ENCODE measurements at places on chromosomes 3 and 15.
A peak's percentile ranks its signal among the peaks of the same experiment; 100 is the strongest.

DNA sequence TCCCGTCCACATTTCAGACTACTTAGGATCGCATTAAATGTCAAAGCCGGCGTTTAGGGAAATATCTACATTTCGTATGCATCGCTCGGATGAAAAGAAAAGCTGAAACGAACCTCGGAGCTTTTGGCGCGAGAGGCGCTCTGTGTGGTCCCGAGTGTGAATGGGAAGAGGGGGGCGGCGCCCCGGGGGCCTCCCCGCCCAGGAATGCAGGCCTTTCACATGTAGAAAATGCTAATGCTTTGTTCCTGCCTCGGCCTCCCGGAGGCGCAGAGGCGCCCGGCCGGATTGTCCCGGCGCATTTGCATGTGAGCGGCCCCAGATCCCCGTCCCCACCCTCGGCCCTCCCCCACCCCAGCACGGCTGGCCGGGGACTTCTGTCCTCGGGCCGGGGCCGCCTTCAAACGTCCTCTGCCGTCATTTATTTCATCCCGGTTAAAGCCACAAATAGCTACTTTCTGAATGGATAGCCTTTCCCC, 37.0 kb upstream of the TRIM71 start:
- peak; percentile 75 for DNase-seq

GRCh38 chr3:20769430-20769829, 583.4 kb upstream of the SGO1 start:
- DNase-seq: no peak

- DNase-seq: no peak
Measured at GRCh38 chr3:48553886-48554845, 2.4 kb downstream of the PFKFB4 start.

GRCh38 chr15:55768670-55769185, 25.8 kb upstream of the PRTG start:
- DNase-seq: no peak

- DNase-seq: no peak
Measured at GRCh38 chr3:16936676-16937230, 52.0 kb downstream of the PLCL2 start.

- no peak for DNase-seq
Measured at GRCh38 chr3:133934996-133935842, 39.5 kb upstream of the RAB6B start.

GRCh38 chr3:33430061-33430460, 10.1 kb downstream of the UBP1 start:
- no peak for DNase-seq

Data from progenitor cell of endocrine pancreas (in vitro differentiated cells).